ENCODE measurements at places on chromosomes 13 and 19.

DNA sequence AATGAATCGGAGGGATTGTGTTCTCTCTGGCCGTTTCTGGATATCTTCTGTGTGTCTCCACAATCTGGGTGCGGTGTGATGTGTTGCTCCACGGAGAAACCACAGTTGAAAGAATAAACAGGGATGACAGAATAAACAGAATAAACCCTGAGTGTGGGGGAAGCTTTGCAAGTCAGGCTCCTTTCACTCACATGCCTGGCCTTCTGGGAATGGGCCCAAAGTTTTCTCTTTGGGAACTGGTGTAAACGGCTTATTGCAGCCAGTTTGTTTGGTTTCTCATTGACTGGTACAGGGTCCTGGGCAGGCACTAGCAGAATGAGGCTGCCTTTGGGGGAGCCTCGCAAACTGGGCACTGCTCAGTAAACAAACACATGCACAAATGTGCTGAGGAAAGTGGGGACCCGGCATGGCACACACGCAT lies 324.7 kb downstream of the DLEU7 start:
- no peak for DNase-seq

DNA sequence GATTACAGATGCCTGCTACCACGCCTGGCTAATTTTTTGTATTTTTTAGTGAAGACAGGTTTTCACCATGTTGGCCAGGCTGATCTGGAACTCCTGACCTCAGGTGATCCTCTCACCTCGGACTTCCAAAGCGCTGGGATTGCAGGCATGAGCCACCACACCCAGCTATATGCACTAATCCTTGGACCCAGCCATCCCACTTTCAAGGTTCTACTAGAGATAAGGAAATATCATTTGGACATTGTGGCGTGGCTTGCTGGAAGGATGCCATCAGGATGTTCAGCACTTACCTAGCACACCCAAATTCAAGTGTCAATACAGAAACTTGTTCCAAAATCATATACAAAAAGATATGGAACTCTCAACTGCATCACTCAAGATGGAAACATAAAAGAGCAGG lies 136.4 kb downstream of the ABCC4 start:
- no peak for DNase-seq

GRCh38 chr19:40686882-40687524 lies 3.4 kb downstream of the NUMBL start:
- DNase-seq: no peak

- no peak for DNase-seq
Measured at GRCh38 chr19:16235811-16236652, 38.3 kb downstream of the AP1M1 start.

GRCh38 chr19:42352301-42353259 lies 27.1 kb downstream of the MEGF8 start:
- DNase-seq: no peak
